ENCODE measurements at places on chromosomes 7 and 10. TPM values are rescaled to one million over a fixed set of nuclear protein-coding genes. Genes with fewer than 3 reads are reported as not detected.

PARG gene
- 32.1 TPM for total RNA-seq

CPED1 gene
- total RNA-seq, result not detected

INMT gene
- 3.9 TPM for total RNA-seq

LIPM gene
- total RNA-seq, result not detected

NUTM2D gene
- 1.4 TPM for total RNA-seq

TMEM176B gene
- 0.80 TPM for total RNA-seq

LRRC72 gene
- not detected for total RNA-seq

LIPF gene
- total RNA-seq, result not detected

SHH gene
- 4.6 TPM for total RNA-seq

PNLIPRP3 gene
- total RNA-seq, result not detected

PPP1R17 gene
- total RNA-seq, result 2.3 TPM

PLEKHS1 gene
- total RNA-seq, result not detected

SMNDC1 gene
- 9.6 TPM for total RNA-seq

CPEB3 gene
- total RNA-seq, result 0.92 TPM

PLXNA4 gene
- total RNA-seq, result 1.0 TPM

TMEM229A gene
- 0.42 TPM for total RNA-seq

PRDX3 gene
- total RNA-seq, result 445 TPM

H2BK1 gene
- total RNA-seq, result not detected

ASIC3 gene
- 1.6 TPM for total RNA-seq

CCDC3 gene
- 0.73 TPM for total RNA-seq

EPO gene
- 0.15 TPM for total RNA-seq

ABCC2 gene
- 0.44 TPM for total RNA-seq

LIPK gene
- total RNA-seq, result not detected

SH2B2 gene
- 6.2 TPM for total RNA-seq

SH3PXD2A gene
- 6.8 TPM for total RNA-seq

RHOBTB1 gene
- total RNA-seq, result 10.5 TPM

CNTNAP2 gene
- 109 TPM for total RNA-seq

TSPAN13 gene
- 23.1 TPM for total RNA-seq

HABP2 gene
- total RNA-seq, result not detected

SLC16A12 gene
- 4.1 TPM for total RNA-seq

KIAA1217 gene
- total RNA-seq, result 3.7 TPM

SPDYE2 gene
- not detected for total RNA-seq

ELOVL3 gene
- total RNA-seq, result 0.14 TPM

C7orf33 gene
- not detected for total RNA-seq

CASTOR2 gene
- total RNA-seq, result 22.3 TPM

MMP21 gene
- not detected for total RNA-seq

CALCR gene
- total RNA-seq, result 4.0 TPM

COL1A2 gene
- 47.8 TPM for total RNA-seq

BHLHA15 gene
- total RNA-seq, result 0.90 TPM

MYL10 gene
- total RNA-seq, result not detected

TOMM7 gene
- total RNA-seq, result 485 TPM

ZSCAN25 gene
- total RNA-seq, result 13.2 TPM

OR6V1 gene
- total RNA-seq, result not detected

KIAA1549 gene
- total RNA-seq, result 6.0 TPM

SLC13A1 gene
- total RNA-seq, result not detected

UPF2 gene
- total RNA-seq, result 10.6 TPM

SYT15 gene
- not detected for total RNA-seq

Data from H7 (cell line).